ENCODE measurements at places on chromosomes 16 and 17.
A peak's percentile ranks its signal among the peaks of the same experiment; 100 is the strongest.

GRCh38 chr17:76543826-76544545 lies 4.1 kb downstream of the PRCD start:
- no peak for DNase-seq

- no peak for DNase-seq
These were observed 288 bp upstream of the KRT34 start for GRCh38 chr17:41382394-41382793.

DNA sequence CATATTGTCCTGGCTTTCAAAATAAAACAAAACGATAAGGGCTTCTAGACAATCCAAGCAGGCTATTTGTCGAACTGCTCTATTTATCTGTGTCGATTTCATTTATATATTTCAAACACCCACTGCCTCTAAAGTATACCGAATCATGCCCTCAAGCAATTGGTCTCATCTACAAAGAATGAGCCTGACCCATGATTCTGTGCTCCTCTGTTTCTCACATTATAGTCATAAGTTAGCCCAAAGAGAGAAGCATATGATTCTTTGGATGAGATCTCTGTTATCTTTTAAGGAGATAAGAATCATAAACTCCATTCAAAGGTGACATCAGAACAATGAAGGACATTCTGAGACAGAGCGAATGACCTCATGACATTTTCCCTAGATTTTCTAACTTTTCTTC lies 191.1 kb downstream of the MAP2K6 start:
- DNase-seq = no peak

- no peak for DNase-seq
These were observed 151.9 kb upstream of the GSE1 start for GRCh38 chr16:85461022-85461813.

DNA sequence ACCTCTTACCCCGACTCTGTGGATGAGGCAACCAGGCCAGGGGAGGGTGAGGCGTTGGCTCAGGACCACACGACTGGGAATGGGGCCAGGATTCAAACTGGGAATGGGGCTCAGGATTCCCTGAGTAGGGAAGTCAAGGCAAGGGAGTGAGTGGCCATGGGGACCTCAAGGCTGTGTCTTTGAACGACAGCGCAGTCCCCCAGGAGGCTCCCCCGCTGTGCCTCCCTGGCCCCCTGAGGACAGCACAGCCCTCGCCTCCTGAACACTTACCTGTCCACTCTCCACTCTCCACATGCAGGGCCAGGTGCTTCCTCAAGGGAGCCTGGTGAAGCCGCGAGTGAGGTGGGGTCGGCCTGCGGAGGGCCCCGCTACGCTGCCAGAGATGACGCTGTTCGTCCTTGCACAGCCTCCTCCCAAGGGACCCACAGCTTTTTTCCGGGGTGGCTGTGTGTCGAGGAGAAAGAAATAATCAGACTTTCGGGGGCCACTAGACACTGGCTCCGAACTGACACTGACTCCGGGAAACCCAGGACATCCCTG lies 6.9 kb downstream of the ZNF469 start:
- no peak for DNase-seq

DNA sequence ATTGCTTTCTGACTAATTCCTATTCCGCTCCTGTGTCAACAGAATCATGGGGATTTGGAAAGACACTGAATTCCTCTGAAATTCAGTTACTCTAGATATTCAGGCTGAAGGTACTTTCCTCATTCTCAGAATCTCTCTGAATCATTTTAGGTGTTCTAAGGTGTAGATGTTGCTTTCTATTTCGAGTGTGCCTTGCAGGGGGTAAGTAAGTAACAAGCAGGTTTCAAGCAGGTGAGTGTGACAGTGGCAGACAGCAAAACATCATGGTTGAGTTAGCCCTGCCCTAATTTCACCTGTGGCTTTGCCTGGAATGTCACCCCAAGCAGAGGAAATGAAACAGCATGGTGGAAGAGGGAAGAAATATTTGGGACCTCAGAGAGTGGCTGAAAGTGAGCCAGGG lies 75.1 kb downstream of the SHISA9 start:
- no peak for DNase-seq

DNA sequence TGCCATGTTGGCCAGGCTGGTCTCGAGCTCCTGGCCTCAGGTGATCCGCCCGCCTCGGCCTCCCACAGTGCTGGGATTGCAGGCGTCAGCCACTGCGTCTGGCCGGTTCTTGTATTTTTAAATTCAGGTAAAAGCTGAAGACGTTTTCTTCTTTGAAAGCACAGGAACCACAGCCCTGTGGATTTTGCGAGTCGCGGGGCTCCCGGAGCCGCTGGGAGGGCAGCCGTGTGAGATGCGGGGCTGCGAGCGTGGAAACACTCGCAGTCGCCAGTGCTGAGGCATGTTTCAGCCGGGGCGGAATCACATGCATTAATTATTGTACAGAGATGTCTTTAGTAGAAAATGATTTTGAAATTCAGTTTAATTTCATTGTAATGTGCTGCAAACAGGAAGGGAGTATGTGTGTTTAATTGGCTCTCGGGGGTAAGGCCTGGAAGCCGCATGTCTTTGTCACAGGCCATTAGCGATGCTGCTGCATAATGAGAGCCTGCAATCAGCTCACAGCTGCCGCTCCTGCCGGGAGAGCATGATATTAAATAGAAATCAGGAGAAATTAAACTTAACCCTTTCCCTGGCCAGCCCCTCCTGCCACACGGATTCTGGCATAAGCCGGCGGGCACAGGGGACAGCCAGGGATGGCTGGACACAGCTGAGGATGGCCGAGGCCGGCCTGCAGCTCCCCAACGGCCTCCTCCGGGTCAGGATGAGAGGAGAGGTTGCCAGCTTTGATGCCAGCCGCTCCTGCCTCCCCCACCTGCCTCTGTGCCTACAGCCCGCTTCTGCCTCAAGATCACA lies 35.4 kb upstream of the CDH15 start:
- DNase-seq = no peak

DNA sequence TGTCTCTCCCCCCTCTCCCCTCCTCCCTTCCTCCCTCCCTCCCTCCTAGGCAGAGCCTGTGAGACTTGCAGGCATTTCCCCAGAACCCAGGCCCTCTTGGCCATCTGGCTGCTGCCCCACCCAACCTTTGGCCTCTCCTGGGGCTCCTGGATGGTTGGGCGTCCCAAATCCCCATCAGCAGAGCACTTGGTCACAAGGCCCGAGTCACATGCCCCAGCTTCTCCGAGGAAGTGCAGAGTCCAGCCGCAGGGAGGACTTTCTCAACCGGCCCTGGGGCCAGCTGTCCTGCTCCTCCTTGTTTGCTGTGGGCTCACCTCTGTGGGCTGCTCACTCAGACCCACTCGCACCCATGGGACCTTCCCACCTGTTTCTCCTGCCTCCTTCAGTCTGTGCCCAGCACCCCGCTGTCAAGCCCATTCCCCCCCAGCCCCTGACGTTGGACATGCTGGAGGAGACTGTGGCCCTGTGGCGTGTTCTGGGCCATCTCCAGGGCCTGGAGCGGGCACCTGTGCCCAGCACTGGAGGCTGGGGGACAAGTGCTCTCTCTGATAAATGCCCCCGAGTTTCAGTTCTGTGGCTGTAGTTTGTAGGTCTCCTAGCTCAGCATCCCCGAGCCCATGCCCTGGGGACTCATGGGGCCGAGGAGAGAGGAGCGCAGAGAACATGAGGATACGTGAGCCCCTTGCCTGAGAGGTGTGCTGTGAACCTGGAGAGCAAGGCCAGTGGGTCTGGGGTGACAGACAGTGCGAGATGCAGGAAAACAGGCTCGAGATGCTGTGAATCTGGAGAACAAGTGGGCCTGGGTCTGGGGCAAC lies 42.3 kb upstream of the ZNF750 start:
- no peak for DNase-seq

DNA sequence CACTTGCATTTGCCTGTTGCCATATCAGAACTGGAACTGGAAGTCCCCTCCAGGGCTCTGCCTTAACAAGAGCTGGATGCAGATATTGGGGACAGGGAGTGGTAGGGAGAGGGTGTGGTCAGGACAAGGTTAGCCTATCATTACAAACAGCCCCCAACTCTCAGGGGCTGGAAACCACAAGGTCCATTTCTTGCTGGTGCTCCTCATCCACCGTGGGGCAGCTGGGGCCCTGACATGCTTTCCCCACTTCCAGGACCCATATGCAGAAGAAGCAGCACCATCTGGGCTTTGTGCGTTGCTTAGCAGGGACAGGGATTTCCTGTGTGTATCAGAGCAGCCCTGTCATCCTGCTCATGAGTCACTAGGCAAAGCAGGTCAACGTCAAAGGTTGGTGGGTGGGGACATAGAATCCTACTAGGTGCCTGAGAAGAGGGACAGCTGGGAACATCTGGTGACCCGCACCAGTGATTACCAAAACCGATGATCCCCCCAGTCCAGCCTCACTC lies 26.9 kb downstream of the RGS9 start:
- no peak for DNase-seq

- DNase-seq = no peak
These were observed 68.8 kb downstream of the LMF1 start for GRCh38 chr16:901715-902601.

DNA sequence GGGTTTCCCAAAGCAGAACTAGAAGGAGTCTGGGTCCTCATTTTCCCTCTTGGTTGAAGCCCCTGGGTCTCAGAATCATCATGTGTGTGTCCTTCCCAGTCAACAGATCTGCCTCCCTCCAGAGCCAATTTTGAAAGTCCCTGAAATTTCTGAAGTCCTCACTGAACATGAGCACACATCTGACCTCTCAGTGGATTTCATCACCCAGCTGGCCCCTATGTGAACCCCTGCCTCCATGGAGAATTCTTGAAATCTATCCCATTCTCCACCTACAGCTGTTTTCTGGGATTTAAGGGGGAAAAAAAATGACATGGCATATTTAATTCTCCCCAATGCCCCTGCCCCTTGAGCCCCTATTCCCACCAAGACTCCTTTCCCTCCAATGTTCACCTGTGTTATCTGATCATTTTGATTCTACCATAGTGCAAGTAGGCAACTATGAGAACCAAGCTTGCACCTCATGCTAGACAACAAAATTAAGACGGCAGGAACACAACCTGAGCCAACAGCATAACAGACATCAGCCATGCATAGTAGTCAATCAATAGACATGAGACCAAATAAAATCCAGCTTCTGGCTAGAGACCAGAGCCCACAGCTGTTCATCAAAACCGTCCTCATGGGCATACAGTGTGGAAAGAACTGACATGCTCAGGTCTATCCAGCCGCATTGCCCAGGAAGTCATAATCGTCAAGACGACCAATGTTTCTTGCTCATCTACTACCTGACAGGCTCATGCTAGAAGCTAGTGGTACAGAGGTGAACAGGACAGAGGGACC lies 14.9 kb downstream of the SOX9 start:
- no peak for DNase-seq

GRCh38 chr16:11316331-11317015 lies 28.8 kb upstream of the RMI2 start:
- no peak for DNase-seq

- DNase-seq = no peak
These were observed 54.7 kb downstream of the TANGO6 start for GRCh38 chr16:68898026-68898425.

DNA sequence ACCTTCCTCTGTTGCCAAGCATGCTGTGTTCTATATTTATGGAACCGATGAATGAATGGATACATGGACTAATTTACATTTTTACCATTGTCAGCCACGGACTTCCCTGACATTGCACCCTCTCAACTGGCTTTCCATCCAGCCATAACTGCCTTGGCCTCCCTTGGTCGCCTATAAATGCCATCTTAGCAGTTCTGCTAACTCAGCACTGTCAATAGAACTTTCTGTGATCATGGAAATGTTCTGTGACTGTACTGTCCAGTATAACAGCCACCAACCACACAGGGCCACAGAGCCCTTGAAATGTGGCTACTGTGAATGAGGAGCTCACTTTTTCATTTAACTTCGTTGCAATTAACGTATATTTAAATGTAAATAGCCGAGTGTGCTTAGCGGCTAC lies 8.7 kb upstream of the BCO1 start:
- DNase-seq = no peak

DNA sequence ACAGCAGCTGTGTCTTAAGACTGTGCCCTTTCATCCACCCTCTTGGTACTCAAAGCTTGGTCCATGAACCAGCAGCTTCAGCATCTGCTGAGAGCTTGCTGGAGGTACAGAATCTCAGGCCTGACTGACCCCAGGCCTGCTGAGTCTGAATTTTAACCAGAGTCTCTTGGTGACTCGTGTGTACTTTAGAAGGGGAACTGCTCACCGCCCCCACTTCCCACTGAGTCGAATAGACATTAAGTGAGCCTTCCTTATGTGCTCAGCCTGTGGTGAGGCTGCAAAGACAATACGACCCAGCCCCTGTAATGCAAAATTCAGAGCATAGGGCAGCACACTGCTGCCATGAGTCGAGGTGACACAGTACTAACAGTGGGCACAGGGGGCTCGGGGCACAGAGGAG lies 662.8 kb downstream of the WWOX start:
- no peak for DNase-seq

DNA sequence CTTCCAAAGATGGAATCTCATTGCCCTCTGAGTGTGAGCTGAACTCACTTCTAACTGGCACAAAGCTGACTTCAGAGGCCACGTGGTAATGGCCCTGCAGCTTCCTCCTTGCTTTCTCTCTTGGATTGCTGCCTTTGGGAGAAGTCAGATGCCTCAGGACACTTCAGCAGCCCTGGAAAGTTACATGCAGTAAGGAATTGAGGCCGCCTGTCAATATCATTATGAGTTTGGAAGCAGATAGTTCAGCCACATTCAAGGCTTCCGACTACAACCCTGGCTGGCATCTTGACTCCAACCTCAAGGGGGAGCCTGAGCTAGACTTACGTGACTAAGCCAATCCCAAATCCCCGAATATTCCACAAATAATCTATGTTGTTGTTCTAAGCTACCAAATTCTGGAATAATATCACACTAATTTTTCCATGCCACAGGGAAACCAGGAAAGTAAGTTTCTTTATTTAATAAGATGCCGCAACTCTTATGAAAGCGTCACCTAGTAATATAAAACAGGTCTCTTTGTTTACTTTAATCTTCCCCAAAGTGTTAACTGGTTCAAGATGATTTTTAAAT lies 13.6 kb downstream of the CEP20 start:
- DNase-seq = peak; percentile 59

GRCh38 chr16:79303959-79304387 lies 296.6 kb downstream of the MAF start:
- no peak for DNase-seq

DNA sequence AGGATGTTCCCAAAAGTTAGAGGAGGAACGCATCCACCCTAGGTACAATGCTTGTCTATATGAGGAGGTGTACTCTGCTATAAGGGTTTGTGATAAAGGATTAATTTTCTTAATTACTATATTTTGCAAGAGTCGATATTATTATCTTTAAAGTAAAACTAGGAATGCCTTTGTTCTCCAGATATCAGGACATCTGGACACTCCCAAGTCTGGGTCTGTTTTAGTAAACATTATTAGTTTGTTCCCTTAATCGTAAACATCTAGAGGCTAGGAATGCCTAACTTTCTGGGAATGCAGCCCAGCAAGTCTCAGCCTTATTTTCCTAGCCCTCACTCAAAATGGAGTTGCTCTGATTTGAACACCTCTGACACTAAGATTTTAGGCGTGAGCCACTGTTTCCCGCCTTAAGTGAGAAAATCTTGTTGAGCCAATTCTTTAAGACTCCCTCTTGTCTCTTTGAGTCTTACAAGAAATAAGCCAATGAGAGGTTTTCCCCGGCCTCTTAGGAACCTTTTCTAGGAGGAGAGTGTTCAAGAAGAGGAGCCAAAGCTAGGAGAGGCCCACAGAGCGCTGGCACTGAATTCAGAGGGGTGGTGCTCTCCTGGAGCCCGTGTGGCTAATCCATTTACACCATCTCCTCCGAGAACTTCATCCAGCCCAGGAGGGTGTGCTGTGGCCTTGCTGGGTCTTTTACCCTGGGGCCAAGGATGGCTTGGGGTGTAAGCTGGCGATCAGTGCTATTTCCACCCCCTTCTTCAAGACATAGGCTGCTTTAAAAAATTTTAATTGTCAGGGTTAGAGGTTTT lies 40.9 kb downstream of the SMARCE1 start:
- DNase-seq = no peak

All from ureter (tissue), 1 donor.